Heart right ventricle (tissue), 16 donors: ENCODE measurements at places on chromosomes 11 and 22. TPM values are rescaled to one million over a fixed set of nuclear protein-coding genes. Genes with fewer than 3 reads are reported as not detected.

GPHA2 gene
- not detected for polyA plus RNA-seq

DNA sequence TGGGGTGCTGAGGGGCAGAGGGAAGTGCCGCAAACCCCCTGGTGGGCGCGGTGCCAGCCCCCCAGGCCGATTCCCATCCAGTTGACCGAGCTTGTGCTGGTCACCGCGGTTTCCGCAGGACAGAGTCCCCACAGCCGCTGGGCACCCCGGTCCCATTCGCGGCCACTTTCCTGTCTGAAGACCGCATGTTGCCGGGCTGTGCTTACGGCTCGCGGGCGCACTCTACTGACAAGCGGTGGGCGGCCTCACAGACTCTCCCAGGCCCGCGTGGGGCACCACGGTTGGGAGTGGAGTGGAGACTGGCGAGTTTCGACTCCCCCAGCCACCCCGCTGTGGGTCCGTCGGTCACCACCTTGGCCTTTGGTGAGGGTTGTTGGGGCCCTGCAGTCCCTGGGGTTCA is 648 bp upstream of the H19 start:
- DNase-seq, result no peak

RASGRP2 gene
- 31.3 TPM for polyA plus RNA-seq

DNA sequence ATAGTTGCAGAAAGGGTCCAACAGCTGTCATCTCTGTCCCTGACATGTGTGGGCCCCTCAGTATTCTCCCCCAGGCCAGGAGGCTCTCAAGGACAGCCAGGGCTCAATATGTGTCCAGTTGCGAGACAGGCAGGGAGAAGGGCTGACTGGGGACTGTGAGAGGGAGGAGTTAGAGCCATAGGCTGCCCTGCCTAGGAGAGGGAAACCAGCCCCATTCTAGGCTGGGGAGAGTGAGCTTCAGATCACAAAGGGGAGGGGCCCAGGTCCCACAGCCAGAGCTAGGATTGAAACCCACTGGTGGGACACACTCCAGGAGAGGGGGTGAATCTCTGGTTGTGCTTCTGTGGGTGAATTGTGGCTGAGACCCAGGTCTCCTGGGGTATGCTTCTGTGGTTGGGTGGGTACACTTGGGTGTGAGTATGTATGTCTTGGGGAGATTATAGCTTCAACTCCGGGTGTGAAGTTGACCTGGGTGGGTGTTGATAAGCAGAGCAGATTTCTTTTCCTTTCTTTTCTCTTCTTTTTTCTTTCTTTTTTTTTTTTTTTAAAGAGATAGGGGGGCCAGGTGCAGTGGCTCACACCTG is 2.1 kb upstream of the CARNS1 start:
- no peak for DNase-seq

- DNase-seq, result peak; percentile 50
Measured at GRCh38 chr11:94705891-94706615, 62.1 kb upstream of the AMOTL1 start.
